ENCODE measurements at places on chromosomes 7 and 10.

GRCh38 chr7:44266526-44266925, 58.9 kb downstream of the CAMK2B start:
- no peak for DNase-seq

GRCh38 chr10:18323916-18324315, 183.7 kb downstream of the CACNB2 start:
- DNase-seq, result no peak

GRCh38 chr7:5470167-5470532, 46.5 kb upstream of the TNRC18 start:
- DNase-seq, result no peak

DNA sequence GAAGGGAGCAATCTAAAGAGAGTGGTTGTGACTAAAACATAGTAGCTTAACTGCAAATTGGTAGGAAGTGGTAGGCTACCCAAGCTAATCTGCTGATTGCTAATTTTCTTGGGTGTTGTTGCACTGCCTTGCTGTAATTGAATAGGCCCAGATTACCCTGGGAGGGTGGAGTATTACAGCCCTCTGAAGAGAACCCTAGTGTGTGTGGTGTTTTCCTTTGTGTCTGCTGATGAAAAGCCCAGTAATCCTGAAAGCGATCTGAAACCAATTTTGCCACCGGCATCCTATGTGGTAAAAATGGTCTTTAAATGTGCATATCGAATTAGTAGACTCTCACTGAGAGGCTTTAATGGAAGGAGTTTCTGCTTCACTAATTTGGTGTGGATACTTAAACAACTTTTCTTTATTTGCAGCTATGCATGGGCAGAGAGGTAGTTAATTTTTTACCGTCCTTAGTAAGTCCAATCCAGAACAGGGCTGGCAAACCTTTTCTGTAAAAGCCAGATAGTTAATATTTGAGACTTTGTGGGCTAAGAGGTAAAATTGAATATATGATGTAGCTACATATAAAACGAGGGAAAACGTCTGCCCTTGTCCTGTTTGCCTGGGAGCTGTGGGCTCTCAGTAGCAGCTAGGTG, 92.5 kb downstream of the CSTF2T start:
- no peak for DNase-seq

DNA sequence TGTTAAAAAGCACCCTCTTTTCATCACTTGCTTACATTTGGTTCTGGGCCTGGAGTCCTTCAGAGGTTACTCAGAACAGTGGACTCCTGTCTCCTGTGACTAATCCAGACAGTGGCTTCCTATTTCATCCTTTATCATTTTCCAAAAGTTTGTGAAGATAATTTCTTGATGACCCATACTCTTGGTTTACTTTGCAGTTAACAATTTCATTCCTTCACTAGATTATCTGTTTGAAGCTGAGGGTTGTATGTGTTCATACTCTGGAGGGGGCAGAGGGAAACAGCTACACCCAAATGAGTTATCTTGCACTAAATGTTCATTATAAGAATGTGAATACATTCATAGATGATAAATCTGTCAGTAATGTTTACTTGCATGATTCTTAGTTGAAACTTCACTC, 124.7 kb downstream of the ZNF248 start:
- DNase-seq, result no peak

DNA sequence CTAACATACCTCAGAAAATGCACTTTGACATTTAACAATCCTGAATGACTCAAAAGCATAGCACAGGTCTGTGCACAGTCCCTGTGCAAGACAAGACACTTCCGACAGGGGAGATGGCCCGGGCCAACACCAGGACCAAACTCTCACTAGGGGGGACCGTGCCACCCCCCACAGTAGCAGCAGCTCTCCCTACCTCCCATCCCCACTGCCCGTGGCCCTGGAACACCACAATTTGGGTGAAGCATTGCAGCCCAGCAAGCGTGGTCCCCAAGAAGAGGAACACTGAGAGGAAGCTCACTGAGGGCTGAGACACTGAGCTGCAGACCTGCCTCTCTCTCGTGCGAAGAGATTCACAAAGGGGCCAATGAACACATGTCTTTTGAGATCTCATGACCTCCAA, 26.0 kb downstream of the PTPRN2 start:
- peak; percentile 69 for DNase-seq

GRCh38 chr10:72541337-72541736, 84.5 kb downstream of the MICU1 start:
- no peak for DNase-seq

DNA sequence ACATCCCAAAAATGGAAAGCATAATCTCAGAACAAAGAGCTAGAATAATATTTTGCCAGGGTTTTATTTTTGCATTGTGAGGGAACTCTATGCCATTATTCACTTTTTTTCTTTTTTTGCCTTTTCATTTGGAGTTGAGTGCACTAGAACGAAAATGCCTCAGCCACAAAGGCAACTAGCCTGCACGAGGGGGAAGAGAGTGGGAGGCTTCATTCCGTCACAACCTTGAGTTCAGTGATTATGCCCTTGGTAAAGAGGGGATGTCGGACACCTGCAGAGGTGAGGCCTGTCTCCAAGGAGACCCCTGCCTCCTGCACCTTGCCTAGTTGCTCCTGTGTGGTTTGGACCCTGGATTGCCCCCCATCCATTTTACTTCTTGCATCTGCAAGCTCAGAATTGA, 232.7 kb downstream of the TEX36 start:
- no peak for DNase-seq

GRCh38 chr7:106125417-106125816, 13.3 kb upstream of the SYPL1 start:
- DNase-seq, result no peak

- DNase-seq, result no peak
These were observed 472.0 kb downstream of the KCNMA1 start for GRCh38 chr10:77165445-77166208.

GRCh38 chr7:95867309-95867708, 95.0 kb downstream of the DYNC1I1 start:
- DNase-seq, result no peak

DNA sequence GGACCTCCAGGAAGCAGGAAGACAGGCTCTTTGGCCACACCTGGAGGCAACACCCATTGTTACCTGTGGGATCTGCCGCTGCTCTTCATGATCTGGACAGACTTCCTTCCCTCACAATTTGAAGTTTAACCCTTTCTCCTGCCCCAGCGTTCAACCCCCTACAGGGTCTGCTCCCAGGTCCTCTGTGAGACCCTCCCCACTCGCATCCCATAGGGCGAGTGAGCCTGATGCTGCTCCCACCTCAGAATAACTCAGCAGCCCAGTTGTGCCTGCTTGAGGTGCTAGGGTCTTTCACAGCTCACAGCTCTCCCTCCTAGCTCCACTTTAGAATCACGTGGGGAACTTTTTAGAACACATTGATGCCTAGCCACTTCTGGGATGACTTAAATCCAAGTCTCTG, 61.8 kb upstream of the C10orf90 start:
- DNase-seq, result no peak

DNA sequence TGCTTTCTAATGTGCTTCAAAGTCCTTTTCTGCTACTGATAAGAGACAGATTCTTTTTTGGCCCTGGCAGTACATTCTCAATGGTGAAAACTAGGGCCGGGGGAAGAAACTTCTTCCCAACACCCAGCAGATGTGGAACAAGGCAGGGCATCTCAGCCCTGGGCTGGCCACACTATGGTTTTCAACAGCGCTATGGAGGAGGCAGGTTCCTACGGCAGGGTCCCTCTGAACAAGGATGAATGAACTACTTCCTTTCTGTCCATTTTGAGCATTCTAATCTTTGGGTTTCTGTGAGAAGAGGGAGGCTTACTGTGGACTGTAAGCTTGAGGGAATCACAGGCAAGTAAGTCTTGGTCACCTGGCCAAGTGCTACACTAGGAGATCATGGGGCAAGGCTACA, 78.7 kb downstream of the VSTM4 start:
- no peak for DNase-seq

GRCh38 chr10:132788831-132789219, 2.9 kb upstream of the NKX6-2 start:
- no peak for DNase-seq

All from chondrocyte (in vitro differentiated cells).